ENCODE measurements at places on chromosomes 4 and X. TPM values are rescaled to one million over a fixed set of nuclear protein-coding genes. Genes with fewer than 3 reads are reported as not detected.

KDR gene
- not detected for polyA plus RNA-seq

SYP gene
- 0.69 TPM for polyA plus RNA-seq

APLN gene
- polyA plus RNA-seq = not detected

HPGDS gene
- polyA plus RNA-seq = 0.30 TPM

TLR3 gene
- polyA plus RNA-seq = 0.09 TPM

GABRB1 gene
- polyA plus RNA-seq = not detected

BMX gene
- polyA plus RNA-seq = 0.09 TPM

MRPL1 gene
- polyA plus RNA-seq = 10.7 TPM

SLIT2 gene
- not detected for polyA plus RNA-seq

SPANXA2 gene
- not detected for polyA plus RNA-seq

GLUD2 gene
- 0.44 TPM for polyA plus RNA-seq

TRIM61 gene
- polyA plus RNA-seq = 0.04 TPM

SULT1E1 gene
- not detected for polyA plus RNA-seq

MYOZ2 gene
- not detected for polyA plus RNA-seq

G3BP2 gene
- polyA plus RNA-seq = 92.3 TPM

ENAM gene
- not detected for polyA plus RNA-seq

HSD17B13 gene
- polyA plus RNA-seq = not detected

PDGFC gene
- polyA plus RNA-seq = 4.9 TPM

FOXR2 gene
- not detected for polyA plus RNA-seq

ADAM29 gene
- polyA plus RNA-seq = not detected

CT83 gene
- not detected for polyA plus RNA-seq

FAAH2 gene
- not detected for polyA plus RNA-seq

MAGEA1 gene
- not detected for polyA plus RNA-seq

SPANXD gene
- not detected for polyA plus RNA-seq

SYTL4 gene
- 0.17 TPM for polyA plus RNA-seq

PABPC1L2B gene
- polyA plus RNA-seq = not detected

BEX4 gene
- polyA plus RNA-seq = 7.2 TPM

C4orf50 gene
- polyA plus RNA-seq = not detected

NXF2 gene
- polyA plus RNA-seq = not detected

CLTRN gene
- polyA plus RNA-seq = not detected
